ENCODE measurements at places on chromosomes 3 and 15.

- DNase-seq: peak; percentile 1
Observed at GRCh38 chr15:55587321-55588069, 650 bp downstream of the PYGO1 start.

GRCh38 chr3:159151130-159151529, 349.3 kb downstream of the MFSD1 start:
- no peak for DNase-seq

- DNase-seq: no peak
Observed at GRCh38 chr3:130341388-130341787, 4.1 kb upstream of the COL6A5 start.

DNA sequence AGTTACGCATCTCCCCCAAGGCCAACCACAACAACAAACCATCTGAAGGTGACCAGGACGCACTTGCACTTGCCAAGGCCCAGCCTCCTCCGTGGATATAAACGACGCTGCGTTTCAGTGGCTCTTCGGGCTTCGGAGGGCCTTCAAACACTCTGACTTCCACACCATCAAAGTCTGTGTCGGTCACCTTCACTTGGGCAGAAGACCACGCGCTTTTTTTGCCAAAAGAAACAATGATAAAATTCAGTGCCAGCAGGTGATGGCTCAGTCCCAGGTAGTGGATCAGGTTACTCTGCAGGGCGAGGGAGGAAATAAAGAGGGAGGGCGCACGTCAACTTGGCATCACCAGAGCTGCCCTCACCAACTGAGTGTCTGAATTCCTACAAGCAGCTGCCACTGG, 63.0 kb downstream of the NCEH1 start:
- no peak for DNase-seq

DNA sequence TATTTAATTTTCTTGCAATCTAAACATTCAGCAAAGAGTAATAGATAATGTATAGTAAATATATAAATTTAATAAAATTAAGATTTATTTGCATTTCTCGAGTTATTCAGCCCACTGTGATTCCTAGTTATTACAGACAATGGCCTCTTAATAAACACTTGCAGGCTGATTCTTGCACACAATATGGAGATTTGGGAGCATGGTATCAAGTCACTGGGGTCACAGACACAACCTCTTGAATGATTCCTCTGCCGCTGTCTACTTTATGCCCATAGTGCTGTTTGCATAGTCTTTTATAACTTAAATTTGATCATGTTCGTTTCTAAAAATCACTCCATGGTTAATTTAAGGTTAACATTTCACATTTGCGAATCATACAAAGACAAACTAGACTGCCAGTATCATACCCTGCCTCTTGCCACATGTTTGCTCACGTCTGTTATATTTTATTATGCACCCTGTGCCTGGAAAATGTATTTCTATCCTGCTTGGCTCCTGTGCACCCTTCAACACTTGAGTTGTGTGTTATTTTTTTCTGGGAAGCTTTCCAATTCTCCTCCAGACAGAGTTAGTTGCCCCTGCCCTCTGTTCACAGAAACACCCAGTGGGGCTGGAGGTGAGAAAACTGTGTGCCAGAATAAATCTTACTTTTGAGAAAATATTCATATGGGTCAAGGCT, 206.3 kb upstream of the ROBO1 start:
- no peak for DNase-seq

- peak; percentile 74 for DNase-seq
Observed at GRCh38 chr15:75801859-75802593, 41.2 kb upstream of the UBE2Q2 start.

GRCh38 chr3:196988241-196989029, 19.8 kb upstream of the PIGZ start:
- no peak for DNase-seq

- DNase-seq: no peak
Observed at GRCh38 chr3:17122758-17123157, 238.0 kb downstream of the PLCL2 start.
